ENCODE measurements at places on chromosomes 13 and 19.

GRCh38 chr13:92537471-92537870 is 689.1 kb upstream of the GPC6 start:
- DNase-seq: no peak

DNA sequence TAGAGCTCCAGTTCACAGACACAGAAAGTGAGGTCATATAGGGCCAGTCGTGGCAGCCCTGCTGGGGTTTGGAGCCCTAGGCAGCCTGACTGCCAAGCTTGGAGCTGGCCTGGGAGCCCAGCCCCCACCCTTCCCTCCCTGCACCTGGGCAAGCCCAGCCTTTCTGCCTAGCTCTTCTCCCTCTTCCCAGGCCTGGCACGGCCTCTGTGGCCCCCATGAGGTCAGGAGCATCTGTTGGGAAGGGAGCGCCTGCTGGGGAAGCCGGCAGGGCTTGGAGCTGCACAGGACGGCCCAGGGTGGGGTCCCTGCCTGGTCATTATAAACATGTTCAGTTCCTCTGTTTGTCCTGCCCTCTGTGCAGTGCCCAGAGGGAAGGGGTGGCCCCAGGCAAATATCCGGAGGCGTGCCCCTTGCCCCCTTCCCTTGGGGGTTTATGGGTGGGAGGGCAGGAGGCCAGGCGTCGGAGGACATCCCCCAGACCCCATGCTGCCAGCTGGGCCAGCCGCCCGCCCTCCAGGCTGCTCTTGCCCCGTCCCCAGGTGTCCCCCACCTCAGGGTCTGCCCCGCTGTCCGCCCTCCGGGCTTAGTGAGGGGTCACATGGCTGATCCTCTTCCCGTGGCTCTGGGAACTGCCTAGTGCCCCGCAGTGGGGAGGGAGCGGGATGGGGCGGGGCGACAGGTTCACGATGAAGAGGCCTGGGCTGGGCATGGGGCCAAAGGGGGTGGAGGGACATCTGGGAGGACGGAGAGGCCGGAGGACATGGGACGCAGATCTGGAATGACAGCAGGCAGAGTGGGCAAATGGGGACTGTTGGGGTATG is 30.0 kb upstream of the NCCRP1 start:
- DNase-seq: no peak

GRCh38 chr19:49201042-49201441 is 43.5 kb downstream of the TRPM4 start:
- no peak for DNase-seq

GRCh38 chr19:22609630-22610029 is 24.5 kb upstream of the ZNF492 start:
- DNase-seq: no peak

- DNase-seq: no peak
Measured at GRCh38 chr19:43562226-43562697, 13.1 kb downstream of the XRCC1 start.
